ENCODE measurements at places on chromosomes 5 and 9.

DNA sequence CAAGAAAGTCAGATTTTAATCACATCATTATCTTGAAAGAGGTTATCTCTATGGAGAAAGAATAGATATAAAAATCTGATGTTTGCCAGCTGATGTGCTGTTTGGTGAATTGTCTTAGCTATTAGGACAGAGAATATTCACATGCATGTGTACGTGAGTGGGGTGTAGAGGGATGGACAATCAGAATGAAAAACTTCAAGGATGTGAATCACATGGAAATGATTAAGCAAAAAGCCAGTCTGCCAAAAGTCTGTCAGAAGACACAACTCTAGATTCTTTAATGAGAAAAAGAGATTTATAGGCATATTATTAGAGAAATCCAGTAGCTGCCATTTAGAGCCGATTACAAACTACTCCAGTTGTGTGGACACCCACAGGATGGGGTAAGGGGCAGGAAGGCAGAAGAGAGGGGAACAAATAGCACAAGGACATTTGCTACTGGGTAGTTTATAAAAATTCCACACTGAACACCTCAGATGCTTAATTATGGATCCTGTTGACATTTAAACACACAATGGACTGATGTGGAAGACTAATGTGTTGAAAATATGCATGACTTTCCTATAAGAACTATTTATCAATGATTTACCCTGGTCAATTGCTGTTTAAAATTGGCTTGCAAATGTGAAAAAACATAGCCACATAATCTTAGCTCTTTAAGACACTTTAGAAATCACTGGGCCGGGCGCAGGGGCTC lies 127.4 kb downstream of the PTTG1 start:
- DNase-seq, result no peak

GRCh38 chr5:31884896-31885295 lies 246.0 kb downstream of the PDZD2 start:
- DNase-seq, result no peak

GRCh38 chr5:86831128-86831527 lies 213.4 kb downstream of the COX7C start:
- no peak for DNase-seq

DNA sequence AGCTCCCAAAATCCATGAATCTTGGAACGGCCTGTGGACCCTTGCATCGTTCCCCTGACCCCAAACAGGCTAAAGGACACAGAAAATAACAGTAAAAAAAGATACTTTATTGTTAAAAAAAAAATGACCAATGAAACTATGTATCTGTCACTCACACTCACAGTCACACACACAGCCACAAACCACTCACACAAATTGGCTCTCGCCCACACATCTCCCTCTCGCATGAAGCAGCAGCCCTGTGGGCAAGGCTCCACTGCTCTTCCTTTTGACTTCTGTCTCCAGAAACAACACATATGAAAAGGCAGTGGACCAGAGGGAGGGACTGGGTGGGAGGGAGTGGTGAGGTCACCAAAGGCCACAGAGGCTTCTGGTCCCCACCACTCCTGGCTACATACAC lies 56.6 kb downstream of the SLC36A1 start:
- no peak for DNase-seq

- no peak for DNase-seq
Observed at GRCh38 chr5:103122242-103122641, 2.1 kb downstream of the PPIP5K2 start.

DNA sequence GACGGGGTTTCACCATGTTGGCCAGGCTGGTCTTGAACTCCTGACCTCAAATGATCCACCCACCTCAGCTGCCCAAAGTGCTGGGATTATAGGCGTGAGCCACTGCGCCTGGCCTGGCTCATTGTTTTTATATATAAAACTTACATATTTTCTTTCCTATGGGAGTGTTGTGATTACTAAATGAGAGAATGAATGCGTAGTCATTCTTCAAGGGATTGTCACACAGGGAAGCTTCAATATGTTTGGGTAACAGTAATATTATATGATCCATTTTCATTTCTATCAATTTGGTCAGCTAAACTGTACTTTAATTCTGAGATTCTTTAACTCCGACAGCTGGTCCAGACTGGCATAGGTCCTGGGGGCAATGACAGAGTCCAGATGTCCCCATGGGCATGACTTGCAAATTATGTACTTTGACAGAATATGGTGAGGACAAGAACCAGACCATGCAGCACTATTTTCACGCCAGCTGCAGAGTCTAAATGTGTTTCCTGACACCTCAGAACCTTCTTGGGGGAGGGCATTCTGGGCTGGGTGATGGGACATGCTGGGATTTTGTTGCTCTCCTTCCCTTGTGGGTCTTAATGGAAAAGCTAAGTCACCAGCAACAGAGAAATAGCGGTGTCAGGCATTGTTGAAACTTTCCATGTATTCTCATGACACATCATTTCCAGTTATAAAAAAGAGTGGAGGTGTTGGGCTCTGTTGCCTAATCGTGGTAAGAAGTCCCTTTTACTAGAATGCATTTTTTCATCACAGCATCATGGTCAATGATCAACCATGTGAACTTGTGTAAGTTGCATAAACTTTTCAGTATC lies 40.9 kb upstream of the TNC start:
- DNase-seq, result no peak
